ENCODE measurements at places on chromosomes 13 and 19.

- no peak for DNase-seq
Observed at GRCh38 chr13:26526702-26527216, 30.7 kb upstream of the WASF3 start.

DNA sequence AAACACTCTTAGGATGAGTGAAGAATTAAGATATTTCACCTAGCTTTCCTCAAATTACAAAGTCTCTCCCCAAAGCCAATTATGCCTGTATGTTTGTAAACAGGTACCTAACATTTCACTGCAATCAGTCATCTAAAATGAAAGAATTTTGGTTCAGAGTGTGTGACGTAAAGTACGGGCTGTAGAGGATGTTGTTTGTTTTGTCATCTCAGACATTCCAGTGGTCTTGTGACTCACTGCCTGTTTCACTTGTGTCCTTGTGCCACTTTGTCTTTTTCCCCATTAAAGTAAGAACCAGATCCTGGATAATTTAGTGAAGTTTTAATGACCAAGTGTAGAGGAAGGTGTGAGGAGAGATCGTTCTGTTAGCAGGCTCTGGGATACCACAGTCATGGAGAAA lies 28.6 kb upstream of the EID2 start:
- DNase-seq, result no peak

DNA sequence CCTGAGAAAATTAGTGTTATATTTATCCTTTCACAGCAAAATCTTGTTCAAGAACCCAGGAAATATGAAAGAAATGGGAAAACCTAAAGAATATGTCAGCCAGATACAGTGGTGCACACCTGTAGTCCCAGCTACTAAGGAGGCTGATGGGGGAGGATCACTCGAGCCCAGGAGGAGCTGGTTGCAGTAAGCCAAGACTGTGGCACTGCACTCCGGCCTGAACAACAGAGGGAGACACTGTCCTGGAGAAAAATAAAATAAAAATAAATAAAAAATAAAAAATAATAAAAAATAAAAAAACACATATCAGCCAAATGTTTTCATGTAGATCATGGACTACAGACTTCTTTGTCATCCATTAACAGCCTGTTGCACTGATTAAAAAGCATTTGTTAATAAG lies 244.8 kb upstream of the KLHL1 start:
- no peak for DNase-seq

- DNase-seq, result no peak
Observed at GRCh38 chr13:106010836-106011235, 524.6 kb downstream of the EFNB2 start.

GRCh38 chr13:45055902-45056648 lies 64.2 kb upstream of the GTF2F2 start:
- no peak for DNase-seq

GRCh38 chr13:31870511-31870910 lies 131.2 kb downstream of the RXFP2 start:
- no peak for DNase-seq

DNA sequence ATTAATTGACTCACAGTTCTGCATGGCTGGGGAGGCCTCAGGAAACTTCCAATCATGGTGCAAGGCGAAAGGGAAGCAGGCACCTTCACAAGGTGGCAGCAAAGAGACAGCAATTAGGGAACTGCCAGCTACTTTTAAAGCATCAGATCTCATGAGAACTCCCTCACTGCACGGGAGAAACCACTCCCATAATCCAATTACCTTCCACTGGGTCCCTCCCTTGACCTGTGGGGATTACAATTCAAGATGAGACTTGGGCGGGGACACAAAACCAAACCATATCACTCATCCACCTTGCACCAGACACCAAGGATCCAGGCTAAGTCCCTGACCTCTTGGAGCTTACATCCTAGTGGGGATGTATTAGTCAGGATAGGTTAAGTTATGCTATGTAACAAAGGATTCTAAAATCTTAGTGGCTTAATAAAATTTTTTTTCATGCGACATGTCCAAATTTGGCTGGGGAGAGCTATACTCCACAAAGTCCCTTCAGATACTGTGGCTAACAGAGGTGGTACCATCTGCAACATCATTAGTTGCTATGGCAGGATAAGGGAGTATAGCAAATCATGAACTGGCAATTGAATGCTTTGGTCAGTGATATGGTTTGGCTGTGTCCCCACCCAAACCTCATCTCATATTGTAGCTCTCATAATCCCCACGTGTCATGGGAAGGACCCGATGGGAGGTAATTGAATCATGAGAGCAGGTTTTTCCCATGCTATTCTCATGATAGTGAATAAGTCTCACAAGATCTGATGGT lies 8.3 kb upstream of the FAM187B start:
- peak; percentile 40 for DNase-seq

- DNase-seq, result no peak
Observed at GRCh38 chr13:113816254-113816929, 47.5 kb downstream of the GAS6 start.

- no peak for DNase-seq
Observed at GRCh38 chr19:7678971-7679751, 1.5 kb upstream of the TRAPPC5 start.

DNA sequence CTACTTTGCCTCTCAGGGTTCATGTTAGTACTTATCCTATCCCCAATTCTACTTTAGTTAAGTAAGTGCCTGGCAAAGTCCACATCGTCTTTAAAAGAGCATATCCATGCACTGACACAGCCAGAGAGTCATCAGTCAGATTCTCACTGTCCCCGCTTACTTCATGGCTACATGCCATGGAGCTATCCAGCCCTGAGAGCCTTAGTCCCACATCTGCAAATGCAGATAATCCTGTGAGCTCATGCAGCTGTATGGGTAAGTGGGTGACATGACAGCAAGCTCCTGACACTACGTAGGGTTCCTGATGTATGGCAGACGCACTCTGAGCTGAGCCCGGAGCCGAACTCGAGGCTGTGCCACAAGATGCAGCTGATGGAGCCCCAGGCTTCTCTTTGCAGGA lies 661.5 kb downstream of the LIG4 start:
- DNase-seq, result no peak

- no peak for DNase-seq
Observed at GRCh38 chr13:33188093-33188882, 97.3 kb downstream of the STARD13 start.
